EH (cell line): ENCODE measurements at places on chromosomes 2 and 18.

GRCh38 chr2:224208007-224208406 lies 168.9 kb upstream of the SERPINE2 start:
- peak; percentile 22 for DNase-seq

DNA sequence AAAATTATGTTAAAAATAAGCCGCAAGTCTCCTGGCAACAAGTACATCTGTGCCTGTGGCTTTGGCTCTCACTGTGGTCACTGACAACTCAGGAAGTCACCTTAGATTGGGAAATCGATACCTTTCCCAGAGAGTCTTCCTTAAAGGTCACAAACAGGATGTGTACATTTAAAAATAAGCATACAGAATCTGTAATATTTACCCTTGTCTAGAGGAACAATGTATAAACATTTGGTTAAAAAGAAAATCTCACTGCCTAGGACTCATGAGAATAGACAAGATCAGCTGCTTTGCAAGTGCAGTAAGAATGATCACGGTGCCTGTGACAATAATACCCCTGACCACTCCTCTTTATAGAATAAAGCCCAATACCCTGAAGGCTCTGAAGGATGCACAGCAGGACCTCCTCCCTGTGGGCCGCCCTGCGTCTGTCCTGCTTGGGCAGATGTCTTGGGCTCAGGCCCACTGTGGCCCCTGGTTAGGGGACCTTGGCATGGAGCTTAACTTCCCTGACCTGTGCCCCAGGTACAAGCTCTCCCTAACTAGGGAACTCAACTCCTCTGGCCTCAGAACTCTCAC lies 98.0 kb upstream of the MGAT4A start:
- no peak for DNase-seq

DNA sequence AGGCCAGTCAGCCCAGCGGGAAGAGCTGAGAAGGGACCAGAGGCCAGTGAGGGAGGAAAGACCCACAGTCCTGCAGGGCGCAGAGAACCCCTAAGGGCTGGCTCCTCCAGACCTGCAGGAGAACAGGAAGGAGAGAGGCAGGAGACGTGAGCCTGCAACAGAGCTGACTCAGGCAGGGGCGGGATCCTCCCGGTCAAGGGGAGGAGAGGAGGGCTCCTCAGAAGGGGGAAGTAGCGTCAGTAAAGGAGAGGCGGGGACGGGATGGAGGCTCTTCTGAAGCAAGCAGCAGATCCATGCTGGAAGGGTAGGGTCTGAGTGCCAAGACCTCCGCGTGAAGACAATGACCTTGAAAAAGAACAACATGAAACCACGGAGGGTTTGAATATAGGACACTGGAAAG lies 50.8 kb downstream of the TRABD2A start:
- peak; percentile 50 for DNase-seq

DNA sequence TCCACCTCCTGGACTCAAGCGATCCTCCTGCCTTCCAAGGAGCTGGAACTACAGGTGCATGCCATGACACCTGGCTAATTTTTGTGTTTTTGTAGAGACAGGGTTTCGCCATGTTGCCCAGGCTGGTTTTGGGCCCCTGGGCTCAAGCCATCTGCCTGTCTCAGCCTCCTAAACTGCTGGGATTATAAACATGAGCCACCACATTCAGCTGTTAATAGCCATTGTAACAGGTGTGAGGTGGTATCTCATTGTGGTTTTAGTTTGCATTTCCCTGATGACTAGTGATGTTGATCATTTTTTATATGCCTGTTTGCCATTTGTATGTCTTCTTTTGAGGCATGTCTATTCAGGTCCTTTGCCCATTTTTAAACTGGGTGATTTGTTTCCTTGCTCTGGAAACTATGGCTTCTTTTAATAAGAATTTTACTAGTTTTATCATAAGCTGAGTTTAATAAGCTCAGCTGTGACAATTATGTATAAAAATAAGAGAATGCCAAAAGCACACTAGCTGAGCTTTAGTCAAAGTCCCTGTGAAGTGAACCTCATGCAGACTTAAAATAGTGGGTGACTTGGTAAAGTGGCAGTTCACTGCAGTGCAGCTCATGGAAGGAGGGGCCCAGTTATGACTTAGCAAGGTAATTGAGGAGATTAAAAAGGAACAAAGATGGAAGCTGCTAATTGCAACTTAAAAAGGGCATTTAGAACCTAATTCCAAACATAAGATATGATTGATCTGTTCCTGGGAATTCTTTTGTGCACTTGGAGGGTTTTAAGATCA lies 465.1 kb downstream of the TGIF1 start:
- DNase-seq, result no peak

- DNase-seq, result peak; percentile 56
These were observed at the start of gene MTA3 for GRCh38 chr2:42568401-42569115. TSS of gene MTA3 (plus strand) at chr2:42568632. CDS start at chr2:42568746, 114 bp downstream.
